Astrocyte (in vitro differentiated cells and primary cell): ENCODE measurements at places on chromosomes 16 and 17.

DNA sequence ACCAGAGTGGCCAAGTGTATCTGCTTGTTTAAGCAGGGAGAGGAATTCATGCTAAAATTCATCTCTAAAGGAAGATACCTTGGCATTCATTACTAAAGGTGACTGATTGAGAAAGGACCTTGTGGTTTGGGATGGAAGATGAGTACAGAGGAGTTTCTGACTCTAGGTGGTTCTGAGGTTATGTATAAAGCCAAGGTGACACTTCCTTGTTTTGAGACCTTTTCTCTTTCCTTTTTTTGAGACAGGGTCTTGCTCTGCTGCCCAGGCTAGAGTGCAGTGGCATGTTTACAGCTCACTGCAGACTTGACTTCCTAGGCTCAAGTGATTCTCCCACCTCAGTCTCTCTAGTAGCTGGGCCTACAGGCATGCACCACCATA, 9.1 kb downstream of the ABHD15 start:
- DNase-seq, result no peak

DNA sequence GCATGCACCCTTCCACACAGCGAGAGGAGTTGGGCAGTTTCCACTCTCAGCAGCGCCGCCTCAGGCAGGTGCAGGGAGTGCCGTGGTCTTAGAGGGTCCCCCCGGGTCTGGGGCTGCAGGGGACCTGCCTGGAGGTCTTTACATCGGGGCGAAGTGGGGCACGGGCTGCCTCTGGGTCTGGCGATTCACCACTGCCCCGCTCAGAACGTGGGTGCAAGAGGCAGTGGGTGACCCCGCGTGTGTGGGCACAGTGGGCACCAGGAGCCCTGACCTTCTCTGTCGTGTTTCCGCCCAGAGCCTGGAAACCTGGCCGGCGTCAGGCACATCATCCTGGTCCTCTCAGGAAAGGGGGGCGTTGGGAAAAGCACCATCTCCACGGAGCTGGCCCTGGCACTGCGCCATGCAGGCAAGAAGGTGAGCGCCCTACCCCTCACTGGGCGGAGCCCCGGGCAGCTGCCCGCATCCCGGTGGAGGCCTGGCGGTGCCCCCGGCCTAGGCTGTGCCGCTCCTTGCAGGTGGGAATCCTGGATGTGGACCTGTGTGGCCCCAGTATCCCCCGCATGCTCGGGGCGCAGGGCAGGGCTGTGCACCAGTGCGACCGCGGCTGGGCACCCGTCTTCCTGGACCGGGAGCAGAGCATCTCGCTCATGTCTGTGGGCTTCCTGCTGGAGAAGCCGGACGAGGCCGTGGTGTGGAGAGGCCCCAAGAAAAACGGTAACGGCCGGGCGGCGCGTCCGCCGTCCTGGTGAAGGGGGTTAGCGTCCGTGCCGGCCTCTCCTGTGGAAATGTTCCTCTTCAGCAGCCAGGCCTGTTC, 3.7 kb downstream of the NUBP2 start:
- no peak for DNase-seq

- DNase-seq, result no peak
Observed at GRCh38 chr17:27569884-27570577, 61.0 kb upstream of the LGALS9 start.

- peak; percentile 39 for DNase-seq
Observed at GRCh38 chr16:4501071-4501478, 24.9 kb downstream of the HMOX2 start.

- no peak for DNase-seq
Observed at GRCh38 chr17:27575096-27575911, 55.7 kb upstream of the LGALS9 start.

DNA sequence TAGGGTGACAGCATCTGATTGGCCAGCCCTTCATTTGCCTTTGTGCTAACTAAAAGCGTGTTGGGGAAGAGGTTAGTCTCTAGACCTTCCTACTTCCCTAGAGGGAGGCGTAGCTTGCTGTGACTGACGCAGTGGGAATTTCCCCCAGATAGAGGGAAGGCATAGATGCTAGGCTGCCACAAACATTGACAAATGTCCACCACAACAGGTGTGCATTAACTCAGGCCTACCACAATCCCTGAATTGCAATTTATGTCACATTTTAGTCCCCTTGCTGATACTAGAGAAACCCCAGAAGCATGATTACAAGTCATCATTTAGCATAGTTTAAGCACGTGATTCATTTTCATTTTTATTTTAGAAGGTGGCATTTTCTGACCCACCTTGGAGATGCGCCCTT, 76.3 kb upstream of the WSB1 start:
- DNase-seq, result no peak

DNA sequence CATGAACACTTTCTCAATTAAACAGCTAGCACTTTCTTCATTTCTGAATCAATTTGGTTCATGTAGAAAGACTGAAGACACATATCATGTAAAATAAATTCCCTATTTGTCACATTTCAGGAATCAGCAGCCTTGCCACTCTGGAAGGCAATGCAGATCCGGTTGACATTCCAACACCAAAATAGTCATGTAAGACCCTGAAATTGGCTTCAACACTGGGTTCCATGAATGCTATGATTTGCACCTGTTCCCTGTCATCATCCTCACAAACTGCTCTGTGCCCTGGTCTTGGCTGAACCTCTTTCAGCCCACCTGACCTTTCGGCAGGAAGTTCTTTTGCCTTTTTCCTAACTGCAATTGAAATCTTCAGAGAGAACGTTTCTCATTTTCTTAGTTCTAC, 156.9 kb downstream of the CDH8 start:
- no peak for DNase-seq

DNA sequence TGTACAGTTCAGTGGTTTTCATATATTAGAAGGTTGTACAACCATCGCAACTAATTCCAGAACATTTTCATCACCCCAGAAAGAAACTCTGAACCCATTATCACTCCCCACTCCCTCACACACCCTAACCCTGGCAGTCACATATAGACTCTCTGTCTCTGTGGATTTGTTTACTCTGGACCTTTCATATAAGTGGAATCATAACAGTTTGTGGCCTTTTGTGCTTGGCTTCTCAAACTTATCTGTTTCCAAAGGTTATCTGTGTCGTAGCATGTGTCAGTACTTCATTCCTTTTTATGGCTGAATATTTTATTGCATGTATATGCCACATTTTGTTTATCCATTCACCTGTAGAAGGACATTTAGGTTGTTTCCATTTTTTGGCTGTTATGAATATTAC, 12.4 kb downstream of the TENT4B start:
- DNase-seq, result no peak

- DNase-seq, result no peak
Observed at GRCh38 chr16:77761204-77761603, 27.2 kb upstream of the VAT1L start.

- no peak for DNase-seq
Observed at GRCh38 chr17:44184212-44184810, 2.5 kb upstream of the TMUB2 start.

GRCh38 chr16:23296994-23297393, 5.1 kb upstream of the SCNN1B start:
- DNase-seq, result no peak

- no peak for DNase-seq
Observed at GRCh38 chr17:17125136-17126084, 80.7 kb downstream of the PLD6 start.

DNA sequence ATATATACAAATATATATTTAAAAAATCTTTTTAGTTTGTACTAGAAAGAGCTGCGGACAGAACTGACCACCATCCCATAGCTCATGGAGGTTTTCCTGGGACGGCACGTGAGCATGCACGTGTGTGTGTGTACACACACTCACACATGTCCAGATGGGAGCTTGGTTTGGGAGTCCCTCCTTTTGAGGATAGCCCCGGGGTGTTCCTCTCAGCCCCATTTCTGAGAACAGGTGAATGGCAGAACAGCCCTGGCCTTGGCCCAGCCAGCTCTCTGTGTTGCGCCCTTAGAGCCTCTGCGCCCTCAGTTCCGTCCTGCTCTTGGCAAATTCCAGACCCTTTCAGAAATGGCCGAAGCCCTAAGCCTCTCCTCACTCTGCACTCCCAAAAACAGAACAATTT, 70.1 kb downstream of the AMFR start:
- DNase-seq, result no peak

GRCh38 chr16:87484487-87485331, 8.1 kb downstream of the ZCCHC14 start:
- no peak for DNase-seq

DNA sequence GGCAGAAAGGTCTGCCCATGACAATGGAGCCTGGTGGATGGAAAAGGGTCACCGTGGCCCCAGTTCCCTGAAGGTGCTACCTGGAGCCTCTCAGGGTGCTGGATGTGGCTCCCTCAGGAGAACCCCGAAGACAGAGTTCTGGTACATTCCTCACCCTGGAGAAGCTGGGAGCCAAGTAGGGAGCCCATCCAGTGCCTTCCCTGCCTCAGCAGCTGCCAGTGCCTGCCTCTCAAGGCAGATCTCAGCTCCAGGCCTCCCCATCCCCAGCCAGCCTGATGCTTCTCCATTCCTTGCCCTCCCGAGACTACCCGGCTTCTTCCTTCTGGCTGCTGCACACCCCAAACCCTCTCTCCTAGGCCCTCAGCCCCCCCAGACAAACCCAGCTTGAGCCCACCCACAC, 20.5 kb downstream of the SCGB1C2 start:
- no peak for DNase-seq

DNA sequence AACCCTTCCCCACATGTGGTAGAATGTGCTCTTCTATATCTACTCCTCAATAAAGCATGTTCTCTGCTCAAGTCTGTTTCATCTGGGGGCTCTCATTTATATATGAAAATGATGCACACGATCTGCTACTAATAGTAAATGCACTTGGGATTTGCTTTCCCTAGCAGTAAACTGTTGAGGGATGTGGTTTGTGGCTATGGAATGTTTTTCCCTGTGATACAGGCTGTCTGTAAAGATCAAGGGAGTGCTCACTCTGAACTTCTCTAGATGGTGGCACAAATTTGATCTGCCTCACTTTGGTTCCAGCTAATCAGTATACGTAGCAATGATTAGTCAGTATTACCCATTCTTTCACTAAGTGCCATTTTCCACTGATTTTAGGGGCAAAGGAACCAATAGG, 18.8 kb downstream of the TAC4 start:
- DNase-seq, result no peak

GRCh38 chr17:43010667-43011308, 4.2 kb downstream of the IFI35 start:
- DNase-seq, result no peak

GRCh38 chr16:79501446-79501845, 99.1 kb downstream of the MAF start:
- DNase-seq, result no peak

DNA sequence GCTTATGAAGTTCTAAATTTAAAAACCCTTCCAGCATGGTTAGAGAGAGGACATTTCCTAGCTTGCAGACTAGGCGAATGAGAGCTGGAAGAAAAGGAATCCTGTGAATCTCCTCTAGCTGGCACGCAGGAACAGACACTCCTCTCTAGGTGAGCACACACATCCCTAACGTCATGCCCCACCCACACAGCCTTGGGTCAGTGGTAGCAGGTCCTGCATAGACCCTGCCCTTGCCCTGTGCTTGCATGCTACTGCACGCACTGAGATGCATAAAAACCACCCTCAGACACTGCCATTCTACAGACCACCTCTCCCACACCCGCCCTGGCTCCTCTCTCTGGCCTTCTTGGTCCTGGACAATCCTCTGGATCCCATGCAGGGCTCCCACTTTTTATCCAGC, 23.5 kb downstream of the CES1 start:
- no peak for DNase-seq

DNA sequence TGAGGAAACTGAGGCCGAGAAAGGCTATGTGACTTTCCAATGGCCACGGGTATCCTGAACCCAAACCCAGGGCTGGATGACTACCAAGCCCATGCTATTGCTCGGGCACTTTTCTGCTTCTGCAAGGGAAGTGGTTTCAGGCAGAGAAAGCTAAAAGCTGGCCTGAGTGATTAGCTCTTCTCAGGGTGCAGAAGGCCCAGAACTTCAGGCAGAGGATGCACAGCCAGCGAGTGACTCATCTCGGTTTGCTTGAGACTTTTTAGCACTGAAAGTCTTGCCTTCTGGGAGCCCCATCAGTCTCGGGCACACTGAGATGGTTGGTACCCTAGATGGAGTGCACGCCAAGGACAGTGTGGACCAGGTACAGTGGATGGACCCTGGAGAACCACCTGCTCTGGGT, 129.5 kb upstream of the SDK2 start:
- DNase-seq, result no peak

GRCh38 chr16:88723507-88723887, 17.2 kb downstream of the CTU2 start:
- DNase-seq, result no peak

DNA sequence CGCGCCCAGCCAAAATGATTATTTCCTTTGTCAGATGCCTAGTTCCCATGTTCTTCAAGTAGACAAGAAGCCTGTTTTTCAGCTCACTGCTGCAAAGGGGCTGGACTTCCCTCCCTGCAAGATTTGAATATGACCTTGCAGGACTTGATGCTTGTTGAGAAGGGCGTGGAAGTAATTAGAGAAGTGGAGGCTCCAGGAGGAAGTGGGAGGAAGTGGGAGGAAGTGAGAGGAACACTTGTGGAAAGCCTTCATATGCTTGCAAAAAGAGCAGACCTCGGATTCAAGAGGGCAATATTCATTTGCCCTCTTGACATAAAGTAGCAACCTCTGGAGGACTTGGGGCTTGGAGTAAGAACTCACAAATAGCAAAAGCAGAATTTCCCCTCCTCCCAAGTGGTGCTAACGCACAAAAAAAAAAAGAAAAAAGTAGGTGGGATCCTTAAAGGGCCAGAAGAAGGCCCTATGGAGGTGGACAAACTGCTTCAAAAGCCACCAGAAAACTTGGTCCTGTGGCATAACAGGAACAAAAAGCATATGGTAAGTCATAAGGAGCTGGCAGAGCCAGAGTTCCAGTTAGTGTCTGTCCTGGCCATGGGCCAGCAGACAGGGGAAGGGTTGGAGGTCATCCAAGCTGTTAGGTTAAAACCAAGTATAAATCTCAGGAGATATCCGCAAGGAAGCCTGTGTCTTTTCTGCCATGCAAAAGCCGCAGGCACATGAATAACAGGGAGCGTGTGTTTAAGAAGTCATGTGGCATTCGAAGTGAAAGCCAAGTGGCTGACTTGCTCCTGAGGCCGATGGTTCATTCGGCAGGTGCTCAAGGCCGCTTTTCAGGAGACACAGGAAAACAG, 20.6 kb upstream of the PRKAR1A start:
- no peak for DNase-seq

DNA sequence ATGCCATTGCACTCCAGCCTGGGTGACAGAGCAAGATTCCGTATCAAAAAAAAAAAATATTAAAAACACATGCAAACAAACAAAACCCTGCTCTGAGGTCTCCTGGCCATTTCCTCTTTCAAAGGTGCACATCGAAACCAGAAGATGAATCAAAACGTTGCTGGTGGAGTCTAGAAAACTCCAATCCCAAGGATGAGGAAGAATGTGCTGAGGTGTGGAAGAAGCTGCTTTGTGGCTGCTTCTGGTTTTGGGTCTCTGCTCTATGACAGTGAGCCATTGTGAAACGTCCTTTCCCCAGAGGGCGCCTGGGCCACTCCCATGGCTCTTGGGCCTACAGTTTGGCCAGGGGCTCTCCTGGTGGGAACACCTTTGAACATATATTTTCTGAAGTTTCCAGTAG, 112.6 kb downstream of the IRF8 start:
- no peak for DNase-seq

DNA sequence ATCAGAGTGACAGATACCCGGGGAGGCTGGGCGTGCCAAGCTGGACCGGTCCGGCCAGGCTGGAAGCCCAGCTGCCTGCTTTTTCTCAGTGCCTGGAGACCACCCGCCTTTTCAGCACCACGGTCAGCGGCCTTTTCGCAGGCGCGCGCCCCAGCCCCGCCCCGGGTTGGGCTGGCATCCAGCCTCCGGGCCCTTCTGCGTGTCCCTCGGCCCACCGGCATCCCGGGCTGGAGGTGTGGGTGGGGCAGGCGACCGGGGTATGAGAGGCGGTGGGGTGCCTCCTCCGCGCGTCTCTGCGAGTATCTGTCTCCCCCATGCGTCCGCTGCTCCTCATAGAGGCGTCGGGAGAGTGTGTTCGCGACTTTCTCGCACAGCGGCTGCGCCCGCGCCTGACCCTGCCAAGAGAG, 102.5 kb downstream of the MRM1 start:
- DNase-seq, result peak; percentile 7
